ENCODE measurements at places on chromosomes 2 and 18.
A peak's percentile ranks its signal among the peaks of the same experiment; 100 is the strongest.

- peak; percentile 26 for DNase-seq
Measured at GRCh38 chr2:159225025-159226016, 61.2 kb downstream of the WDSUB1 start.

- DNase-seq = no peak
Measured at GRCh38 chr2:88250404-88250803, 80.3 kb downstream of the THNSL2 start.

GRCh38 chr2:109130723-109130995, 1.7 kb downstream of the SH3RF3 start:
- DNase-seq = no peak

GRCh38 chr2:136288249-136288648, 170.3 kb upstream of the CXCR4 start:
- DNase-seq = no peak

DNA sequence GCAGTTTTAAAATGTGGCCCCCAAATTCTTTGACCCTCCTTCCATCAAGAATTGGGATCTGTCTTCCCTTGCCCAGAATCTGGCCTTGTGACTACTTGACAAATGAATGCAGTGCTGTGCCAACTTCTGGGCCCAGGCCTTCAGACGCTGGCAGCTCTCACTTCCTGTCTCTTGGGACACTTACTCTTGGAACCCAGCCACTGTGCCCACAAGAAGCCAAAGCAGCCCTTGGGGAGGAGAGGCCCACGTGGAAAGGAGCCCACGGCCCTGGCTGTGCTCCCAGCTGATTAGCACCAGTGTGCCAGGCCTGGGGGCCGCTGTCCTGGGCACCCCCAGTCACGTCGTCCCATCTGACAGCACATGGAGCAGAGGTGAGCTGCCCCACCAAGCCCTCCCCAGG, 56.6 kb downstream of the RPL37A start:
- no peak for DNase-seq

DNA sequence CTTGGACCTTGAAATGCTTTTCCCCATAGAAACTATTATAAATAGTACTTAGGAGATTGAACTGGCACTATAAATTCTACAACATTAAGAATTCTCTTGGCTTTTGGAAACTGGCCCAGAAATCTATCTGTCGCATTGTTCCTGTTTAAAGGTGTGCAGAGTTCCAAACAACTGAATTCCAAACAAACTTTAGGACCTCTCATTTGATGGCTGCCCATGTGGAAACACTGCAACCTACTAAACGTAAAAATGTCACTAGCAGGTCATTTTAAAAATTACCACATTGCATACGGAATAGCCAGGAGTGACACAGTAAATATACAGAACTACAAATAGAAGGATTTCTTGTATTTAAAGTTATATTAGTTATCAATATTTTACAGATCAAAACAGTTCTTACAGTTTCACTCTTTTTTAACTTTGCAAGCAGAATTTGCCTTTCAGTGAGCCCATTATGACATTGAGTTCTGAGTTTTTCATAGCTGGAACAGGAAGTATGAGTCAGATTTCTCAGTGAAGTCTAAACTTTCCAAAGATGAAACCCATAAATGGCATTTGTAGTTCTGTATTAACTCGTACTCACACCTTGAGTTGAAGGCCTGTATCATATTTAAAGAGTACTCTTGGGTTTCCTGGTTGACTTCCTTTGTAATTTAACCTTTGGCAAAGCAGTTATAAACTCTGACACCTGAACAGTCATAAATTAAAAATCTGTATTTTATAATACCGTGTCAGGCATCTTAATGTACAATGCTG, 142.3 kb upstream of the BOD1L2 start:
- DNase-seq = peak; percentile 77

GRCh38 chr18:3966642-3967358, 488.3 kb downstream of the DLGAP1 start:
- DNase-seq = peak; percentile 11

DNA sequence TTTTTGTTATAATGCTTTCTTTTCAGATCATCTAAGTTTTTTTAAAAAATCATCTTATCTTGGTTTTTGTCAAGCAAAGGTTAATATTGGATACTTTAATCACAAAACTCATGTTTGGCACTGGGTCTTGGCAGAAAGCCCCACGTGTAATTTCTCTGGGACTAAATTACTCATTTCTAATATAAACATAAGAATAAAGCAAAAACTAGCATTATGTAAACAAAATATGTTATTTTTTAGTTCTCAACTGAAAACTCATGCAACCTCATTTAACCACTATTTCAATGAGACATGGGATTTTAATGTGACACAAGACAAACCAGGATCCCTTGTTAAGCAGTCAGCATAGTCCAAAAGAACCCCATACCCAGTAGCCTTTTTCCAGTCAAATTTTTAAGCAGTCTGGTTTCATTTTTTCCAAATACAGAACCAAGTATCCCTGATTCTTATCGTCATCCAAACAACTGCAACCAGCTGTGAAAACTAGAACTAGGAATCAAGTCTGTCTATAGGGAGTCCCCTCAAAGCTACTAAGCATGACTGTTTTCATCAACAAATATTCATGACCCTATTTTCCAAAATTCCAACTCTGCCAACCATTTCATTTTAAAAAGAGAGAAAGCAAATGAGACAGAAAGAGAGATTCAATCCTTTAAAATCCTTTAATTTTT, 27.1 kb downstream of the PID1 start:
- peak; percentile 23 for DNase-seq

DNA sequence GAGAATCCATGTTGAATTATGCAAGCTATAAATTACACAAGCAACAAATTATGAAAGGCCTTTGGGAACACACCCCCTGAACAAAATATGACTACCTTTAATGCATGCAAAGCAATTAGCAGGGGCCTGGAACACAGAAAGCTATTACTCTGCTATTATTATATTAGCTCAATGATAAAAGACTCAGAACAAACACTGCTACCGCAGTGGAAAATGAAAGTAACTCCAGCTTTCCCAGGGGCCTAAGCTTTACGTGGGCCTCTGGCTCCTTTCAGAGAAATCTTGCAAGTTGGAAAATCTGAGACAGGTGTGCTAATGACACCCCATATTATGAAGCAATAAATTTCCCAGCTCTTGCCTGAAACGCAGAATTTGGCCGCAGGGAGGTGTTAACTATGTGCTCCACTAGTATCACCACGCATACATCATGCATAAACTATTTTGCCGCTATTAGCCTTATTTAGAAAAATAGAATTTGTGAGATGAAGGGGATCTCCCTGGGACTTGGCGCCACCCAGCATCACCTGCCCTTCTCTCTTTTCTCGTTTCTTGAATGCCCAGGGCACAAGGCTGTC, 321.6 kb upstream of the LYPD1 start:
- DNase-seq = no peak

GRCh38 chr2:233439191-233439590, 84.9 kb downstream of the DGKD start:
- peak; percentile 32 for DNase-seq

DNA sequence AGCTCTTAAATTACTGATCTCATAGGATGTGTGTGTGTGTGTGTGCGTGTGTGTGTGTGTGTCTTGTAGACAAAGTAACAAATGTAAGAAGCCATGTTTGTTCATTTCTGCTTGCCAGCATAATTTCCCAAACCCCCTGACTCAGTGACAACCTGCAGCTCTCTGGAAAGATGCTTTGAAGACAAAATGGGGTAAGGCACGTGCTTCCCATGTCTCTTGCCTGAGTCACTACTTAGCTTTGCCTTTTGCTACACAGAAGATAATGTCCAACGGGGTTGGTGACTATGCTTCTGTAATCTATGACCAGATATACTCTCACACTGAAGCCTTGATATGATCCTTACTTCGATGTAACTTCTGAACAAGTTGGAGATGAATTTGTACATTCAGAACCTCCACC, 332.0 kb downstream of the SLC4A3 start:
- no peak for DNase-seq

DNA sequence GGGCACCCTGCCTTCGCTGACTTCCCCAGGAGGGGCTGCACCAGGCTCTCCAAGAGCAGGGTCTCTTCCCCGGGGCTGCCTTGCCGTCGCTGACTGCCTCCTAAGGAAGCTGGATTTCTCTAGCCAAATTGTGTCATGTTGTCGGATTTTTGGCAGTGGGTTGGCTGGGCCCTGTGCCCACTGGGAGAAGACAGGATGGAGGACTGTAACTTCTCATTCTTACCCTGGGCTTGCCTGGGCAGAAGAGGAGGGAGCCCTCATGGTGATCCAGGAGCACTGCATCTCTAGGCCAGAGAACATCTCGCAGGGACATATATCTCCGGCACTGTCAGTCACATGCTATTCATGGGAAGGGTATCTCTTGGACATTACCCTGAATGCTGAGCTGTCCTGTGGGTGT, 6.3 kb downstream of the MYO7B start:
- no peak for DNase-seq

DNA sequence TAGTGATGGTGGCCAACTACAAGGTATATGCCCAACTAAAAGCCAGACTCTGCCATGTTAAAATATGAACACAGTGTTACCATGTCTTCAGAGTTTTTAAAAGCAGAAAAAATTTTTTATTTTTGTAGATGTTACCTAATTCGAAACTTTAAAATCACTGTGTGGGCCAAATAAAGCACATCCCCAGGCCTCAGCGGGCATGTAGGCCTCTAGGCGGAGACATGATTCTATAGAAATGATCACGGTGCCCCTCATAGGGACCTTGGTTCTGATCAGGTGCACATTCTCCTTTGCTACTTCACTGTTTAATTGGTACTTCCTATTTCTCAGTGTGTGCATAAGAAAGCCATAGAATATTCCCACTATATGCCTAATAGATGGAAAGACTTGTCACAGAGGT, 349.2 kb downstream of the XIRP2 start:
- DNase-seq = no peak

DNA sequence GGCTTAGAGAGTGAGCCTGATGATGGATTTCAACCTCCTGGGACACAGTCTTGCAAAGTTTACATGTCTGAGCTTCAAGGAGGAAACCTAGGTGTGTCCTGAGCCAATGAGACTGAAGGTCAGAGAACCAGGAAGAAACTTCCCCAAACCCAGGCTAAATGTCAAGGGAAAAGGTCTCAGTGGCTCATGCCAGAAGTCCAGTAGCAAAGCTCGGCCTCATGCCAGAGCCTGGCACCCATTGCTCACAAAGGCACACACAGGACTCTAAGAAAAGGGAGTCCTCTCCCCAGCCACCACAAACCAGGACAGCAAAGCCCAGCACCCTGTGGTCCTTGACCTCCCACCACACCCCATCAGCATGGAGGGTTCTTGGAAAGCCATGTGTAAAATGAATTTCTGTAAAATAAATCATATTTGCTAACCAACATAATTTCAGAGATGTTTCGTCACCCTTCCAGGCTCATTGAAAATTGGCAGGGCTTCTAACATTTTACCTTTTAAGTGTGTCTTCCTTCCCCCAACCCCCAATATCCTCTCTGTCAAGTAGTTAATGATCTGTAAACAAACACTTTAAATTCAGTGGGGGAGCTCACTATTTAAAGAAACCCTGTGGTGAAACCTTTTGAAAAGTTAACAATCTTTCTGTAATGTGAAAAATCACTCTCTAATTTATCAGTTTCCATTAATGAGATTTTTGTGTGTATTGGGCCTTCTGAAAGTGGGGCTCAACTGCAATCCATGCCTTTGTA, 77.1 kb downstream of the BCL11A start:
- no peak for DNase-seq

- peak; percentile 89 for DNase-seq
Measured at GRCh38 chr2:97870396-97870843, 125.3 kb downstream of the TMEM131 start.

- DNase-seq = no peak
Measured at GRCh38 chr2:240109386-240109785, 26.7 kb downstream of the COPS9 start.

DNA sequence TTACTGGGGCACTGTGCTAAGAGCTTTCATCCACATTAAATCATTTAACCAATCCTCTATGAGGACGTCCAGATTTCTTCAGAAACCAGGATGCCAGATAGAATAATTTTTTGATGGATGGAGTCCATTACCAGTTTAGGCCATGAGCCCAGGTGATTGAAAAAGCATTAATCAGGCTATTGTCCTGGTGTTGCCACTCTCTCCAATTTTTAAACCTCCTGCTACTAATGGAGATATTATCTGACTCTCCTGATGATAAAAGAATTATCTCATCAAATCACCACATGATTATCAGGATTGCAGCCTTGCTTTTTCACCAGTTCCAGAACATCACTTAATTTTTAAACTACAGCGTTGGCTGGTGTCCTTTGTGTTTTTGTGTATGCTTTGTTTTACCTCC, 402.2 kb downstream of the CLIP4 start:
- DNase-seq = no peak

GRCh38 chr18:57075716-57076400, 71.0 kb upstream of the BOD1L2 start:
- no peak for DNase-seq

- no peak for DNase-seq
Measured at GRCh38 chr18:13397504-13398163, 179.1 kb downstream of the LDLRAD4 start.

GRCh38 chr2:18132697-18133096, 254.2 kb downstream of the KCNS3 start:
- peak; percentile 71 for DNase-seq

DNA sequence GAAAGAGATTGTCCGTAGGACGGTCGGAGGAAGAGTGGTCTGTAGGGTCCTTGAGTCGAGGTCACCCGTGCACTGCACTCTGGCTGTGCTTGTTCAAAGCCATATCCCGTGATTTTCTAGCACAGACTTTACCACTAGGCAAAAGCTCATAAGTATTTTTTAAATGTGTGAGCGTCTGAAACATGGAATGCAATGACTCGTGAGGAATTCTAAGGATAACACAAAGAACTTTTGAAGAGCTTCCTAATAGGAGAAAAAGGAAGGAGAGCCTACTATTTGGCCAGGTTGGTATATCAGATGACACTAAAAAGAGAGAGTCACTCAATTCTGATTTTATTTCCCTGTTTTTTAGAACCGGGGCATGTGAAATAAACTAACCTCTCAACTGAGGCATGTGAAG, 68.3 kb downstream of the CD28 start:
- DNase-seq = no peak

- peak; percentile 41 for DNase-seq
Measured at GRCh38 chr18:69898241-69898861, 49.3 kb downstream of the CD226 start.

DNA sequence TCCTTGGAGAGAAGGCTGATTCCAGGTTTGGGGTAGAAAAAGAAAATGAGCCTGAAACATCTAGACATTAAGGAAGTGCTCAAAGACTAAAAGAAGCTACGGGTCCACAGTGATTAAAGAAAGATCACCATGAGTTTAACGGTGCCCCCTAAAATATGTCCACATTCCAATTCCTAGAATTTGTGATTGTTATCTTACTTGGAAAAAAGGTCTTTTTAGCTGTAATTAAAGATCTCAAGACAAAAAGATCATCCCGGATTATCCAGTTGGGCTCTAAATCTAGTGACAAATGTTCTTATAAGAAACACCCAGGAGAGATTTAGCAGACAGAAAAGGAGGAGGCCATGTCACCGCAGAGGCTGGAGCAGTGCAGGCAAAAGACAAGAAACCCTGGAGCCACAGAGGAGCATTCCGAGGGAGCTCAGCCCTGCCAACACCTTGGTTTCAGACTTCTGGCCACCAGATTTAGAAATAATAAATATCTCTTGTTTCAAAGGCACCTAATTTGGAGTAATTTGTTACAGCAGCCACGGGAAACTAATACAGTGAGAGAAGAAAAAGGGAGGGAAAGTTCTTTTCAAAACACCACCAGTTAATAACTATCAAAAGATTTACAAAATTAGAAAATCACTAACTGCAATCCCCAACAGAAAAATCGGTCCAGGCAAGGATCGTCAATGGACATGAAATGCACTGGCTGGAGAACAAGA, 8.5 kb downstream of the UXS1 start:
- no peak for DNase-seq

- no peak for DNase-seq
Measured at GRCh38 chr2:136051001-136051724, 65.7 kb upstream of the DARS1 start.
